ENCODE measurements at places on chromosomes 4 and X. TPM values are rescaled to one million over a fixed set of nuclear protein-coding genes. Genes with fewer than 3 reads are reported as not detected.

GRCh38 chrX:125532411-125533089 is 212.9 kb downstream of the TEX13C start:
- DNase-seq, result no peak

- no peak for DNase-seq
Measured at GRCh38 chr4:28225050-28225449, 1364.4 kb downstream of the STIM2 start.

Gene NELFA
- 8.1 TPM for total RNA-seq

DNA sequence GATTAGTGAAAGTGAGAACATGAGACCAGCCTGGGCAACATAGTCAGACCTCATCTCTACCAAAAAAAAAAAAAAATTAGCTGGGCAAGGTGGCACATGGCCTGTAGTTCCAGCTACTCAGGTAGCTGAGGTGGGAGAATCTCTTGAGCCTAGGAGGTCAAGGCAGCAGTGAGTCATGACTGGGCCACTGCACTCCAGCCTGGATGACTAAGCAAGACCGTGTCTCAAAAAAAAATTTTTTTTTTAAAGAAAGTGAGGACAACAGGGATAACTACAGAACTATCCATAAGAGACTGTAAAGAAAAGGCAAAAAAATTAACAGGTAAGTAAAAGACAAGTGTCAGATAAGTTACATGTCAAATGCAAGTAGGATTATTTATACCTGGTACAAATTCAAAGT is 13.5 kb upstream of the SPP1 start:
- DNase-seq, result no peak

- no peak for DNase-seq
Measured at GRCh38 chr4:95212692-95213091, 336.1 kb downstream of the UNC5C start.

DNA sequence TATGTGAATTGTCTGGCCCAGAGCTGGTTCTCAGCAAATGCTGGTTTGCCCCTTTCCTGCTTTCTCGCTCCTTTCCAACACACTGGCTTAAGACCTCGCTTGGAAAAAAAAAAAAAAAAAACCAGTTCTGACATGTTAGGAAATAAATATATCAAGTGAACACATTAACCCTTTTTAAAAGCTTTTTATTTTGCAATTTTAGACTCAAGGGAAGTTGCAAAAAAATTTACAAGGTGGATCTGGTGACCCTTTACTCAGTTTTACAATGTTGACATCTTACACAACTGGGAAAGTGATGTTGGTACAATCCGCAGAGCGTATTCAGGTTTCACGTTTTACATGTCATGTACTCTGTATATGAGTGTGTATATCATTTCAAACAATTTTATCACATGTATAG is 100.1 kb downstream of the RTL5 start:
- no peak for DNase-seq

DNA sequence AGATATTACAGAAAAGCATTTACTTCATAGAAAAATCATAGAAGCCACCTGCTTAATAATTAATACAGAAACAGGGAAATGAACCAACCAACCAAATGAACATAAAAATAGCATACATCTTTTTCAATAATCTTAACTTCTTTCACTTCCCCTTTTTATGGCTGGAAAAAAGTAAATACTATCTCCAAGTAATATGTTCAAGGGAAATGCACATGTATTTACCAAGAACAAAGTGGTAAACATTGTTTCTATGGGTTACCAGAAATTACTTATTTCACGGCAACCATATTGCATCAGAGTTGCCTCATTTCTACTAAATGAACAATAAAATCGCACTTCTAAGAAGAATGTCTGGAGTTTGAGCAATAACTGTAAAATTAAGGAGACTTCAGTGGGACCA is 321.3 kb downstream of the TMA16 start:
- no peak for DNase-seq

Gene HNRNPDL
- total RNA-seq, result 90.8 TPM

Gene MAP7D2
- total RNA-seq, result 0.76 TPM

Gene CFAP47
- not detected for total RNA-seq

DNA sequence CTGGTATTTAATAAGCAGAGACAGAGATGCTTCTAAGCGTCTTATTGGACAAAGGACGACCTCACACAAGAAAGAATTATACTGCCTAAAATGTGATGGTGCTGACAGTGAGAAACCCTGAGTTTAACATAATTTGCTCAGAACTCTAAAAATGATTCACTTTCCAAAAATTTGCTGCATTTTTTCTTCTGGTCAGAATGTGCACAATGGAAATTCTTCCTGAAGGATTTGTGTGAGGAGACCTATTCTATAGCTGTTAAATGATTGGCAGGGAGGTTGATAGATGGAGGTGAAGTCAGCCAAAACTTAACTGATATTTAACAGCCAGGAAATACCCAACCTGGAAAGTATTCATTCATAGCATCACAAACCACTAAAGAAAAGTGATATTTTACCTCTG is 1.7 kb downstream of the MAGEC3 start:
- DNase-seq, result no peak

Gene GLRA2
- not detected for total RNA-seq

- no peak for DNase-seq
Measured at GRCh38 chrX:39301036-39301435, 499.8 kb downstream of the MID1IP1 start.

- DNase-seq, result no peak
Measured at GRCh38 chr4:78990938-78991810, 51.9 kb upstream of the PAQR3 start.

Gene SCRG1
- 0.30 TPM for total RNA-seq

GRCh38 chr4:70938086-70938485 is 35.9 kb downstream of the MOB1B start:
- no peak for DNase-seq

- DNase-seq, result peak; percentile 92
Measured at GRCh38 chr4:1870328-1870577, 940 bp upstream of the NSD2 start.

Gene CYSLTR1
- total RNA-seq, result 1.2 TPM

GRCh38 chr4:6749340-6750171 is 33.0 kb upstream of the KIAA0232 start:
- peak; percentile 84 for DNase-seq

- DNase-seq, result no peak
Measured at GRCh38 chr4:67909905-67910584, 26.2 kb upstream of the TMPRSS11D start.

Gene FRG2
- not detected for total RNA-seq

DNA sequence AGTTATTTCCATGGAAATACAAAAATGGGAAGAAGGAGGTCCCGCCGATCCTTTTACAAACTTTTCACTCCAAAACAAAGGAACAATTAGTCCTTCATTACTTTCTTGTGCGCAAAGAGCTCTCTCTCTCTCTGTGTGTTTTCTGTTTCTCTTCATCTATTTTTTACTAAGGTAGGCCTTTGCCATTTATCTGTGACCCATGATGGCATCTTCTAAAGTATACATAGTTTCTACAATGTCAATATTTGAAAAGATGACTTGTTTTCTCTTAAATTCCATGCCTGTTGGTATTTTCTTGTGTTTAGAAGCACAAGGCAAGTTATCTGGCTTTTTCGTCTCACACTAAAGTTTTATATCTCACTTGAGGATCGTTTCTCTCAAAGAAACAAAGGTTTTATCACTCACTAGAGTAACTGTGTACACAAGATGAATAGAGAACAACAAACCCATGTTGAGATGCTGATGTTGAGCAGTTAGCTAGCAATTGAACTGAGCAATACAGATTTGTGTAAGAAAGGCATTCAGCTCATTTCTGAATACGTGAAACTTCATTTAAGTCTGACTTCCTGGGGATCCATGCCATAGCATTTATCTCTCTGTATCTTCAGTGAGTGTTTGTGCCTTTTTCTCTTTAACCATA is 250.3 kb downstream of the GBA3 start:
- no peak for DNase-seq

DNA sequence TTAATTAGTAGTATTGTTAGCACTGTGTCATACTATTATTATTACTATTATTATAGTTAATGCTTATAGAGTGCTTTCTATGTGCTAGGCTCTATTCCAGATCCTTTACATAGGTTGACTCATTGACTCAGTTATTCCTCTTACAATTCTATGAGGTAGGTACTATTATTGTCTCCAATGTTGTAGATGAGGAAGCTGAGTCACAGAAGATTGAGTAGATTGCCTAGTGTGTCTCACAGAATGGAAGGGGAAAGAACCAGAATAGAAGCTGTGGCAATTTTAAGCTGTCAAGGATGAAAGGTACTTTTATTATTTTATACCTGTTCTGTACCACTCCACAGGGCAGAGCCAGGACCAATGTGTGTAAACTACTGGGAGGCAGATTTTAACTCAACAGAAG is 1.9 kb upstream of the TCEAL1 start:
- no peak for DNase-seq
